ENCODE measurements at places on chromosomes 13 and 19.
A peak's percentile ranks its signal among the peaks of the same experiment; 100 is the strongest.

- no peak for DNase-seq
Observed at GRCh38 chr13:110409581-110409992, 102.5 kb downstream of the COL4A2 start.

GRCh38 chr13:56697011-56697410, 443.7 kb upstream of the PRR20A start:
- no peak for DNase-seq

DNA sequence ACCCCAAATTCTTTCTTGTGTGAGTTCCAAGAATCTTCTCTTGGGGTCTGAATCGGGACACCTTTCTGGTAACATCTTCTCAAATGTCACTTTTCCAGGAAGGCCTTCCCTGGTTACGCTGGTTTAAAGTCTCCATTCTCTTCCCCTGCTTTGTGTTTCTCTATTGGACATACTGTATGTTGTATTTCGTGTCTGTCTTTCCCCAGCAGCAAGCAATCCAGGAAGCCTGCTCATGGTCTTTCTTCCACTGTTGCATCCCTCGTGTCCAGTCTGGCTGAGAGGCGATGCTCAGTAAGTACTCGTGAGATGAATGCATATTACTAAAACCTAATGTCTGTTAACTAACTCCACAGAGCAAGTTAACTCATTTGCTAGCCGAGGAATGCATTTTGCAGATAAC, 43.7 kb downstream of the RFXAP start:
- DNase-seq = no peak

- no peak for DNase-seq
Observed at GRCh38 chr19:33902802-33903488, 106.3 kb downstream of the KCTD15 start.

DNA sequence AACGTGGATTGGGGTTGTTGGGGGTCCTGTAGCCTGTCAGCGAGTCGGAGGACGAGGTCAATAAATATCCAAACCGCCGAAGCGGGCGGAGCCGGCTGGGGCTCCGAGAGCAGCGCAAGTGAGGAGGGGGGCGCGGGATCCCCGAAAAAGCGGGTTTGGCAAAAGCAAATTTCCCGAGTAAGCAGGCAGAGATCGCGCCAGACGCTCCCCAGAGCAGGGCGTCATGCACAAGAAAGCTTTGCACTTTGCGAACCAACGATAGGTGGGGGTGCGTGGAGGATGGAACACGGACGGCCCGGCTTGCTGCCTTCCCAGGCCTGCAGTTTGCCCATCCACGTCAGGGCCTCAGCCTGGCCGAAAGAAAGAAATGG, 754 bp upstream of the SIX5 start:
- DNase-seq = peak; percentile 55

- no peak for DNase-seq
Observed at GRCh38 chr19:50264483-50265186, 61.2 kb downstream of the MYH14 start.

- peak; percentile 46 for DNase-seq
Observed at GRCh38 chr19:6126335-6126974, 9.0 kb upstream of the ACSBG2 start.

DNA sequence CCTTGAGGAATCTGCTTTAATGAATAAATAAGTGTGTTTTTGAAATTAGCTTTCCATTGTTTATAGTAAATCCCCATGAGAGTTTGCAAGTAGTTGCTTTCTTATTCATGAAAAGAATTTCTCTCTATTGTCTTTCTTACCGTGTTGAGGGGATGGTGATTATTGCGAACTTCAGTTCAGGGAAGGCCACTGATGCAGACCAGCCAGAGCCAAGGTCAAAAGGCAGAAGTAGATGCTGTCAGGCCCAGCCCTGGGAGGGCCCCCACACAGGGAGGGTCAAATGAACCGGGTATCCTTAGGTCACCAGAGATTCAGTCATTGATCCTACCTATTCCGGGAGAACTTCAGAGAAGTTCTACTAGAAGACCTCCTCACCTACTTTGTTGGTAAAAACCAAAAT, 185.9 kb downstream of the NUFIP1 start:
- DNase-seq = no peak

DNA sequence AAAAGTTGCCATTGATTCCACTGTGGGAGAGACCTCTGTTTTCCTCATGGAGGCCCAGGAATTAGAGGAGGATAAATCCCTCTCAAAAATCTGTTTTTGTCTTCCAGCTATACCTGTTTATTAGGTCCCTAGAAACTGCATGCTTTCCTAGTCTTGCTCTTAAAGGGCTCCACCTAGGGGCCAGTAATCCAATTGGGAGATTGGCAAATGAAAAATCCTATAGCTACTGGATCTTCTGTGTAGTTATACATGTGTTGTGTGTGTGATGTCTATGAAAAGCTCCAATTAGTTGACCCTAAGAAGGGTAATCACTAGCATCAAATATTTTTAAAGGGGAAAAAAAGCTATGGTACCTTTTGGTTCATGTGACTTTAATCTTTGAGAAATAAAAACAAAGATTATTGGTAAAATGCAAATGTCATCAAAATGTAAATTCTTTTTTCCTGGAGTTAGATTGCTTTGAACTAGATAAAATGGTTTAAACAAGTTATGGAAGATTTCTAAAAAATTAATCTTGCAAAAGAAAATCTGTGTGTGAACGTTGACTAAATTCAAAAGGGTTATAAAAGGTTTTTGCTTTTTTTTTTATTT, 63.4 kb upstream of the C1QTNF9B start:
- DNase-seq = peak; percentile 42

- no peak for DNase-seq
Observed at GRCh38 chr19:1789261-1790041, 22.6 kb downstream of the ATP8B3 start.

DNA sequence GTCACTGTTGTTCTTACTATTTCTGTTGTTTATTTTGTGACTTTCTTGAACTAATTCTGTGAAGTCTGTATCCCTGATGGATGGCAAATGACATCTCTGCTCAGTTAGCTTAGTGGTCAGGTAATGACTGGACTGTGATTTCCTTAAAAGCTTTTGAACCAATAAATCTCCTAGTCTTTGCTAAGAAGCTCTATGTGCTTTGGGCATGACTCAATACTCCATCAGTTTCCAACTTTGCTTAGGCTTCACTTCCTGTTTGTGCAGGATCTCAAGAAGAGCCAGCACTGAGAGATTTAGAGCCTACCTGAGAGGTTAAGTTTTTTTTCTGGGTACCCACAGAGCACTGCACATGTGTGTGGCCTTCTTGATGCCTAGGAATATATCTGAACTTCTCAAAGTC, 329.7 kb upstream of the HTR2A start:
- no peak for DNase-seq

DNA sequence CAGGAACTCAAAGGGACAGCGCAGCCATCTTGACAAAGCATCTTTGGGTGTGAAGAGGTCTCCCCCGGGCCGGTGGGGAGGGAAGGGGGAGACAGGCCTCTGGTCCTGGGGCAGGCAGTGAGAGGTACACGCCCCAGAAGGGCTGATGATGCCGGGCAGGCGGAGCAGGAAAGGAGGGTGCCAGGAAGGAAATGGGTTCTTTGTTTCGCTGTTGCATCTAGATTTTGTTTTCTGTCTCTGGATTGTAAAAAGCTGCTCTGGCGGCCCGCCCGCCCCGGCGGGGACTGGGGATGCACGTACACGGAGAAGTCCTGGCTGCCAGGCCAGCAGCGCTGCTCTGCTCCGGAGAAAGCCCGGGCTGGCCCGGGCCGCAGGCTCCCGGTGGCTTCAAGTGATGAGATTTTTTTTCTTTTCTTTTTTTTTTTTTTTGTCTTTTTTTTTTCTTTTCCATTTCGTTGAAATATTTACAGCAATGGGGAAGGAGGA, 13.2 kb upstream of the ASF1B start:
- DNase-seq = no peak

- DNase-seq = no peak
Observed at GRCh38 chr13:46170687-46171086, 11.3 kb downstream of the LCP1 start.

DNA sequence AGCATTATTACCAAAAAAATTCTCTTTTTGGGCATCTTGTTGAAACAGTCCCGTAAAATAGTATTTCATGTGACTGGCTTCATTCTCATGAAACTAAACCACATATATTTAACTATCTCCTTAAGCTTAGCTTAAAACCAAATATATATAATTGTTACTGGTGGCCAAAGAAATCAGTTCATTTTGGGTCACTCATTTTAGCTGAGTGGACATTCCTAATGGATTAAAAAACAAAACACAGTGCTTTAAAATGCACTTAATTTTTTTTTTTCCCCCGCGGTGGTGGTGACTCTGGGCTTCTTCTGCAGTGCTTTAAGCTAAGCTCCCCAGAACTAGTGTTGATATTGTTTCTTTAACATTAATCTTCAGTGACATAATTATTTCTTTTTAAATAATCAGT, 540.1 kb downstream of the GPC6 start:
- DNase-seq = no peak

GRCh38 chr13:99990126-99990977, 8.8 kb downstream of the ZIC2 start:
- DNase-seq = no peak
